NCI-H82 (cell line): ENCODE measurements at places on chromosomes 3 and 15.
A peak's percentile ranks its signal among the peaks of the same experiment; 100 is the strongest.

DNA sequence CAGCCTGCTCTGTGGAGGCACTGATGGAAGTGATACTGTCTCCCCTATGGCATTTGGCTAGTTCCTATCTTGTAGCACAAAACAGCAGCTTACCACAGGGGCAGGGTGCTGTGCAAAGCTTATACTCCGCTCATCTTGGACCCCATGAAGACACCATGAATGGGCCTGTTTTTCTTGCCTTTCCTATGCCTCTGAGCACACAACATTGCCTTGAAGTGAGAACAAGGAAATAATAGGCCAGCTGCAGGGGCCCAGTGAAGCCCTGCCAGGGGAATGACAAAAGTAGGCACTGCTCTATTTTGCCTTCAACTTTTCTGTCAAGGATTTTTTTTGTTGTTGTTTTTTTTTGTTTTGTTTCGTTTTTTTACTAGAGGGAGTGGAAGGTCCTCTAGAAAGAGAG is 110.3 kb downstream of the PDE8A start:
- DNase-seq = no peak

DNA sequence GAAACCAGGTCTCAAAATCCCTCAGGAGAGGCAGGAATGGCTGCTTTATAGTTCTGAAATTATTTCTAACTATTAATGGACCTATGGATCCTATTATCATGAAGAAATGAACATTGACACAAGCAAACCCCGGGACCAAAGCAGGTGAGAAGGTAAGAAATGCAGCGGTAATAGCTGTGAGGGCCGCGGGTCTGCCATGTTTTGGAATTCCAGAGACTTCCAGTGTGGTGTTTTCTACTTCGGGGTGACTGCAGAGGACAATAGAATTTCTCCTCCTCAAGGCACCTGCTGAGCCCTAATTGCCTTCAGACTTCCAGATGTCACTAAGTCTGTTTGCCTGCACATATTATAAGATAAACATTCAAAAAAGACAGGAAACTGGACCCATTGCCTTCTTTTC is 437.4 kb downstream of the GABRG3 start:
- DNase-seq = no peak

DNA sequence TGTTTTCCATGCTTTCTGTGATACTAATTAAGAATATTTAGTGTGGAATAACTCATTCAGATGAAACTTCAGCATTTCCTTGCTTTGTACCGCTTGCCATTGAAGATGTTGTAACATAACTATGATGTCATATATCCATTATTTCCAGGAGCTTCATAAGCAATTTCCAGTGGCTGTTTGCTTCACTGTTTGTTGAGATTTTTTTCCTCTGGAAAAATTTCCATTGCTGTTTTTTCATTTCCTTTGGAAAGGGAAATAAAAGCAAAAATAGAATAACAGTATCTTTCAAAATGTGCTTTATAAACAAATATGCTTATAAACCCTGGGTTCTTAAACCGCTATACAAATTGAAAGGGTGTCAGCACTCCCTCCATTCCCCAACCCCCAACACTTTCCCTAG is 319.6 kb upstream of the SEMA6D start:
- DNase-seq = no peak

DNA sequence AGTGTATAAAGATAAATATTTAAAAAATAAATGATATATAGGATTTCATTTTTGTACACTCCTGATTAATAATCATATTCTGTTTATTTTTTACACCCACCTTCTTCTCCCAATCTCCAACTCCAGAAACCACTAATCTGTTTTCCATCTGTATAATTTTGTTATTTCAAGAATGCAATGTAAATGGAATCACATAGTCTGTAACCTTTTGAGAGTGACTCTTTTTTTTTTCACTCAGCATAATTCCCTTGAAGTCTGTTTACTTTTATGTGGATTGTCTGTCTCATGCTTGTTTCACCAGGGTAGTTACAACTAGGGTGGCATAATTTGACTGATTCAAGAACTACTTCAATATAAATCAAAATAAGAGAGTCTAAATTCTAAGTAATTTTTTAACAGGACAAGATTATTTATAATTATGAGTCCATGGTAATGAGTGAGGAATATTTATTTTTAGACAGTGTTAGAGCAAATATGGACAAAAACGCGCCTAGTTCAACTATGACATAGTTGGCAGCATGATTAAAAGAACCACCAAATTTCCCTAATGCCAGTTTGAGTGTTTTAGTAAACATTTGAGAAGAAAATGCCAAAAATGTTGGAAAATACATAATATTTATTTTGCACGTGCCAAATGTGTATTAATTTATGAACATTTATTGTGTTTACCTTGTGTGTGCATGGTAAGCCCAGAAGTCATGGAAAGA is 19.4 kb upstream of the MFSD1 start:
- DNase-seq = no peak

- DNase-seq = peak; percentile 17
Measured at GRCh38 chr15:83092309-83092976, 15.0 kb upstream of the TM6SF1 start.

GRCh38 chr15:96767703-96768434 is 437.4 kb downstream of the NR2F2 start:
- DNase-seq = no peak

DNA sequence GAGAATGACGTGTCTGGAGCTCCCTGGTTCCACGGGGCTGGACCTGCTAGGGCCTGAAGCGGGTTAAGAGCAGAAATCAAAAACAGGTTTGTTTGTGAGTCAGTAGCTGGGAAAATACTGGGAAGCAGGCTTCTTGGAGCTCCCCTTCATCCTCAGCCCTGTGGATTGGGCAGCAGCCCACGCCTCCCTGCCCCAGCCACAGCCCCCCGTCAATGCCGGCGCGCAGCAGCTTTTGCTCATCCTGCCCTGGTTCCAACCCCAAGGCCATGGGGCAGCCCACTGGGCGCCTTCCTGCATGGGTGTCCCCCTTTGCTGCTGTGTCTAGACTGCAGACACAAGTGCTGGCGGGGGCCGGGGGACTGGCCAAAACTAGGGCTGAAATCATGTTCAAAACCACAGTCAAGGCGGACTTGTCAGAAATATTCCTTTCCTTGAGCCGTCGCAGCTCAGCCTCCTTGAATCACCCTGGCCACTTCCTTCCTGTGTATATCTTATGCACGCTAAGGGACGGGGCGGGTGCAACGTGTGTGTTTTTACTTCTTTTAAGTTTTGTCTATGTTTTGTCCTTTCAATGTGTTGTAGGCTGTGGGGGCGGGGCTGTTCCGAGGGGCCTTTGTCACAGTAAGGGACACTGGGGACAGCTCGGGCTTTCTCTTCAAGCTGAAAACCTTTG is 108.1 kb downstream of the KLF13 start:
- no peak for DNase-seq

DNA sequence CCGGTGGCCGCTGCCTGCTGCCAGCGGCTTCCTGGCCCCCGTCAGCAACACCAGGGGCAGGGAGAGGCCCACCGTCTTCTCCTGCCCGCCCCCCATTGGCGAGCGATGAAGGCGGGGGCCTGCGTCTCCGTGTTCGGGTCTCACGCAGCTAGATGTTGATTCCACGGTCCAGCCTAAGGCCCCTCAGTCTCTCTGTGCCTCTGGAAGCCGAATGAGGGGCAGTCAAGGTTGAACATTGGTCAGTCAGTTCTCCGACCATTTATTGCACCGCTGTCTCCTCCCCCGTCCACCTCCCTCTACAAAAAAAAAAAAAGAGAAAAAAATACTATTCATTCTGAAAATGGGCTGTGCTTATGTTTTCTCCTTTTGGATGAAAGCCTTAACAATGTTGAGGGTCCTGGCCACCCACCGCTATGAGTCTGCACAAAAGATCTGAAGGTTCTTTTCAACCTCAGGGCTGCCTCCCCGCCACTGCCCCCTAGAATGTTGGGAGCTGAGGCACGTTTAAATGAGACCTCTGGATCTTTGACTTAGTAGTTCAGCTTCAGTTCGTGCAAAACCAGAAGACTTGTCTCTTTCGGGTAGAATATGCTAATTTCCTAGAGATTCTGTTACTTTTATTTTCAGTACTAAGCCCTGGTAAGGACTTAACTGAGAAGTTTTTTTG is 736 bp downstream of the IREB2 start:
- DNase-seq = peak; percentile 62

DNA sequence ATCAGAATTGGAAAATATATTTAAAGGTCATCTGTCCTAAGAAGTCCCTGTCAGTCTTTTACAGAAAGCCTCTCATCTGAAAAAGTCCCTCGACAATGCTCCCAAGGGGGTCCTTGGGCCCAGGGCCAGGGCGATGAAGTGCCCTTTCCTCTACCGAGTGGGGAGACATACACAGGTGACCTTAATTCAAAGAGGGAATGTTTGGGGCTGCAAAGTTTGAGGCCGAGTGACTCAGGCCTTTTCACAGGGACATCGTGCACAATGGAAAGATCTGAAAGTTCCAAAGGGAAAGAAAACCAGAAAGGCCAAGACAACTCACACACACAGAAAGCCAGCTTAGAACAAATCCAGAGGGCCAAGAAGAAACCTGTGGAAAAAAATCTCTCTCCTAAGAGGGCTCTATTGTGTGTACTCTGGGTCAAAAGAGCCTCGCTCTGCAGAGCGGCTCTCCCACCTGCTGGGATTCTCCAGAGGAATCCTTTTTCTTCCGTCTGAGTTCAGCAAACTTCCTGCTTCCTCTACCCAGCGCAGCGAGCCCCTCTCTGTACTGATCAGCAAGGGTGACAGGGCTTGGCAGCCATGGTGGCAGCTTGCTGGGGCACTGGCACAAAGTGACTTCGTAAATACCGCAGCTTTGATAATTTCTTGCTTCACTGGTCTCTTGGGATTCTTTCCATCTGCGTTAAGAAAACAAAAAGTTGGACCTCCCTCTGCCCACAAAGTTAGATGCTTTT is 259.1 kb downstream of the OPA1 start:
- DNase-seq = no peak
